ENCODE measurements at places on chromosomes 3 and 15. TPM values are rescaled to one million over a fixed set of nuclear protein-coding genes. Genes with fewer than 3 reads are reported as not detected.

Gene CASR
- polyA plus RNA-seq, result not detected

DNA sequence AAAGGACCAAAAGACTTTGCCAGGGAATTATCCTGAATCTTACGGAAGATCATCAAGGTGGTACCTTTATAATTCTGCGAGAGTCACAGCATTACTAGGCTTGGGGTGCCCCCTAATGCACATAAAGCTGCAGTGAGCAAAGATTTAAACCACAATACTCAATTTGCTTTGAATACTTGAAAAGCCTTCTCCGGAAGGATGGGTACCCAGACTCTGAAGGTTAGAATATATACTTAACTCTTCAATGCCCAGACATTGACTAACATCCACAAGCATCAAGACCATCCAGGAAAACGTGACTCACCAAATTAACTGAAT is 117.8 kb upstream of the KCNH8 start:
- DNase-seq, result no peak

DNA sequence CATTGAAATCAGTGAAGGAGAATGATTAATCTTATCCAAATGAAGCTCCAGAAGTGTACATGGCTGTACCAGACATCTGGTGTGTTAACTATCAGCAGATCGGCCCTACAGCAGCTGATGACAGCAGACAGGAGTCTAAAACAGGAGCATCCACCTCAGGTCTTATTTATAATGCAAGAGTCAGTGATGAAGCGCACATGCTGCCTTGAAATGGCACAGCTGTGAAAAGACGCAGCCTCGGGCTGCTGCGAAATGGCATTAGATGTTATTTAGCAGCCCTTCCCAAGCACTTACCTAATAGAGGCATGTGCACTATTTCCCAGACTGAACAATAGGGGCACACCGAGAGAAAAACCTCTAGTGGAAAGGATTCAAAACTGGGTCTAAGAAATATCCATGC is 472.3 kb upstream of the CBLB start:
- DNase-seq, result no peak

Gene ACSBG1
- 5.0 TPM for polyA plus RNA-seq

- DNase-seq, result no peak
Observed at GRCh38 chr3:193940526-193940925, 195.4 kb upstream of the HES1 start.

- DNase-seq, result no peak
Observed at GRCh38 chr3:17315897-17316296, 426.5 kb downstream of the TBC1D5 start.

- no peak for DNase-seq
Observed at GRCh38 chr15:67570875-67571647, 28.6 kb downstream of the MAP2K5 start.

GRCh38 chr3:154862265-154862664 is 217.9 kb upstream of the MME start:
- no peak for DNase-seq

All from K562 (cell line).